ENCODE measurements at places on chromosomes 16 and 17.

GRCh38 chr16:89700649-89701424, 668 bp downstream of the SPATA2L start:
- peak; percentile 36 for DNase-seq

- no peak for DNase-seq
Measured at GRCh38 chr16:4673387-4674046, 19.8 kb upstream of the NUDT16L1 start.

DNA sequence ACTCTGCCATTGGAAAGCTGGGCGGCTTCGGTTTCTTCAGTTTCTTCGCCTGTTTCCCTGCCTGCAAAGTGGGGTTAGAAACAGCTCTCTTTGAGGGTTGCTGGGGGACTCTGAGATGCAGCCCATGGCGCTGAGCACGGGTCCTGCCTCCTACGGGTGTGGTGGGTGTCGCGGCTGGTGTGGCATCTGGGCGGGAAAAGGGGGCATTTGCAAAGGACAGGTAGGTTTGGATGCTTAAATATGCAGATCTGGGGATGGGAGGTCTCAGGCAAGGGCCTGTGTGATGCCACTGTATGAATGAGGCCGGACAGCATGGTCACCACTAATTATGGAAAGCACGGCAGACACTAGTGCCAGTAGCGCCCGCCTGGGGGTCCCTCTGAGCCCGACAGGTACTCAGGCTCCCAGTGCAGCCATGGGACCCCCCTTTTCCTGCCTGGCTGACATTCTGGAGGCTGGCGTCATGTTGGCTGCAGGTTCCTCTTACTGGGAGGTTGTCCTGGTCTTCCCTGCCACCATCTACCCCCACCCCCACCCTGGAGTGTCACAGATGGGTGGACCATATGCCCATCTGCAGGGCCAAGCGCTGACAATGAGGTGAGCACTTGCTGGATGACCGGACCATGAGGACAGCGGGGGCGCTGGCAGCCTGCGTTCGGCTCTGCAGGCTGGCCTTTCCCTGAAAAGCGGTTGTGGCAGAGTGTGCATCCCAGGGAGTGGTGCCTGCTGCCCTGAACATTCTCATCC, 237.7 kb downstream of the SEC14L1 start:
- DNase-seq, result no peak

GRCh38 chr17:42017866-42018200, 594 bp upstream of the DNAJC7 start:
- DNase-seq, result no peak

DNA sequence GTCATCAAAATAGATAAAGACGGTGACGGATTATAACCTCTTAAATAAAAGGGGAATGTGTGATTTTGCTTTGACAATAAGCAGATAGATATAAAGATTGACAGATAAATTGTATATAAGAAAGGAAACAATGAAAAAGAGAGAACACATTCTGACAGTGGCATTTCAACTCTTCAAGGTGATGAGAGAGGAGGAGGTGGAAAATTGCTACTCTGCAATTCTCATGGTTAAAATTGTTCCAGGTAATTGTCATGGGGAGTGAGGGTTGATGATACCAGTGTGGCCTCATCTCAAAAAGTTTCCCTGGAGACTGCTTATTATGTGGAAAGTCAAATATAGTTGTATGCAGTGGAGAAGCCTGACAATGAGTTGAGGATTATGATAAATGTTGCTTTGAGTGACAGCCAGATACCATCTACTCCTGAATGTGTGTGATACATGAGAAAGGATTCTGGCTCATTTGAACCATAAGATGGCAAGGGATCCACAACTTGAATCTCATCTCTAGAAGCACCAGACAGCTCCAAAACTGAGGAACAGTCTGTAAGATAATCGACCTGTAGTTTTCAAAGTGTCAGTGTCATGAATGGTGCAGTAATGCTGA, 1290.6 kb upstream of the CDH8 start:
- no peak for DNase-seq

GRCh38 chr17:31672161-31672819, 186.8 kb downstream of the COPRS start:
- no peak for DNase-seq

DNA sequence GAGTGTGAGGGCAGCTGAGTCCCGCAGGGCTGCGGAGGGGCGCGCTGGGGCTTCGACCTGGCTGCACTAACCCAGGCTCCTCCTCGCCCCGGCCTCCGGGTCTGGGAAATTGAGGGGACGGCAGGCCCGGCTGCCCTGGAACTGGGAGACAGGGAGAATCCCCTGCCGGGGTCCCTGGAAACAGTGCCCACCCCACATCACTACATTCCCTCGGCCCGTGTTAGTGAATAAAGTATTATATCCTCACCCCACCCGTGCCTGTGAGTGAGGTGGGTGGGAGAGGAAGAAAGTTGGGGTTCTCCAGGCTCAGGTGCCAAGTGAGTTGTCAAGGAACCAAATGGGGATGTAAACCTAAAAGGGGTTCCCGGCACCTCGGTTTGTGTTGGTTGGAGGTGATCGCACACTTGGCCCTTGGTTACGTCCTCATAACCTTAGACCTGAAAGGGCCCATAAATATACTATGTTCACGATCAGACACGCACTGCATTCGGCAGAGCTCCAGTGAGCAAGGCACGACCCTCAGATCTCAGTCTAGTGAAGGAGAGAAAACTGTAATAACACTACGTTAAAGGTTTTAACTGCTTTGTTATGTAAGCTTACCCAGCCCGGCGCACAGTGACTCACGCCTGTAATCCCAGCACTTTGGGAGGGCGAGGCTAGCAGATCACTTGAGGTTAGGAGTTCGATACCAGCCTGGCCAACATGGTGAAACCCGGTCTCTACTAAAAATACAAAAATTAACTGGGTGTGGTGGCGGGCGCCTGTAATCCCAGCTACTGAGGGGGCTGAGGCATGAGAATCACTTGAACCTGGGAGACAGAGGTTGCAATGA, 11.2 kb downstream of the ZNF771 start:
- no peak for DNase-seq

DNA sequence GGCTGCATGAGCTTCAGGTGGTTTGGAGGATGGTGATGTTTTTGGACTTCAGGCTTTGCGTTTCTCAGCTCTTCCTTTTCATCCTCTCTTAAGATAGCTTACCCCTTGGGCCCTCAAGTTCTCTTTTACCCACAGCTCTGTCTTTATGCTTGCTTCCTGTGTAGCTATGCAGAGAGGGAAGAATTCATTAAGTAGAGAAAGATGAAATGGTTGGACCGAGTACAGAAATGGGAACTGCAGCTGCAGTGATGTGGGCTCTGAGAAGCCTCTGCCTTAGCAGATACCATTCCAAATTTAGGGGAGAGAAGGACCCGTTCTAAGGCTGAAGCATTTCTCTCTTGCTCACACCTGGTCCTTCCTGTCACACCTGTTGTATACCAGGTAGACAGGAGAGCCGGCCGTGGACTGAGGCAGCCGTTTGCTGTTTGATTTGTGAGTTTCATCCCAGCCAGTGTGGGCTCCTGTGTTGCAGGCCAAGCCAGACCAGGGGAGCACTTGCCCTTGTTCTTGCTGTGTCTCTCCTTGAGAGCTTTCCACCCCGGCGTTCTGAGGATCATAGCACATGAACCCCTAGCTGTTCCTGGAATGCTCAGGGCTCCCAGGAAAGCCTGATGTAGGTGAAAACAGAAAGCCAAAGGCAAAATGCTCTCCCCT, 392.7 kb downstream of the CPPED1 start:
- DNase-seq, result no peak

- no peak for DNase-seq
Measured at GRCh38 chr17:79760197-79760906, 17.6 kb upstream of the CBX2 start.

- no peak for DNase-seq
Measured at GRCh38 chr17:79508291-79508716, 102.5 kb downstream of the RBFOX3 start.

- no peak for DNase-seq
Measured at GRCh38 chr16:74511961-74512360, 90.7 kb upstream of the CLEC18B start.

- DNase-seq, result no peak
Measured at GRCh38 chr17:7130621-7131422, 16.2 kb upstream of the ASGR2 start.

DNA sequence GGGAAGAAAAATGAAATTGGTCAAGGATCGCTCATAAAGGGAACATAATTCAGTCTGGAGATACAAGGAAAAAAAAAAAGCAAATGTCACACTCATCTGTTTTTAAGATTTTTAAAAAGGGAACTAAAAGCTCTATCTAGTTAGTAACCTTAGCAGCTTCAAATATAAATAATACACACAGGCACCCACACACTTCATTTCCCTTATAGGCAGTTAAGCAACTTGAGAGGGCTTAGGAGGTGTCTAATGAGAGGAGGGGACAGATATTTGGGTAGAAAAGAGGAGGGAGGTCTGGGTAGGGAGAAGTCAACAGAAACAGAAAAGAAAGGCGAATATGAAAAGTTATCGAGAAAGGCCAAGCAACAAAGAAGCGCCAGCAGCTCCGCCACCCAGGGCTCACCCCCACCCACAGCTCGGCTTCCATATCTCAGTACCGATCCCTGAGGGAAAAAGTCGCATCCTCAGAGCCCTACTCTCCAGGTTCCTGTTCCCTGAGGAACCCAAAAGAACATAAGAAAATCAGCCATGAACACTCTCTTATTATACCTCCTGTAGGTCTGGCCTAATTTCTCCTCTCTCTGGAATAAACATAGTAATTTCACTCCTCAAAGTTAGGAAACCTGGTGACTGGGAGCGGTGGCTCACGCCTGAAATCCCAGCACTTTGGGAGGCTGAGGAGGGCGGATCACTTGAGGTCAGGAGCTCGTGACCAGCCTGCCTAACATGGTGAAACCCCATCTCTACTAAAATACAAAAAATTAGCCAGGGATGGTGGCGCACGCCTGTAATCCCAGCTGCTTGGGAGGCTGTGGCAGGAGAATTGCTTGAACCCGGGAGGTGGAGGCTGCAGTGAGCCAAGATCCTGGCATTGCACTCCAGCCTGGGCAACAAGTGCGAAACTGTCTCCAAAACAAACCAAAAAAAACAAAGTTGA, 69.6 kb upstream of the RCVRN start:
- no peak for DNase-seq

DNA sequence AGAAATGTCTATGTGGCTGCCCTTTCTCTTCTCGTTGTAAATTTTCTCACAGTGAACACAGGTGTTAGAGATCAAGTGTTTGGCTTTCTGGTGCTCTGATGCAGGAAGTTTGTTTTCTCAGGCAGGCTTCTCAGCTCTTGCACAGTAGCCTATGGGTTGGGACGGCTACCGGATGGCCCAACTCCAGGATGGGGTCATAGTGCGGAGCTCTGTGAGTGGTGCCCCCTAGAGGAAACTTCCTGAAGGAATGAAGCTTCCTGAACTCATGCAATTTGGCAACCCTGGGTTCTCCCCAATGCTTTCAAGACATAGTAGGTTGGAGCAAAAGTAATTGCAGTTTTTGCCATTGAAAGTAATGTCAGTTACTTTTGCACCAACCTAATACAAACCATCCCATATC, 407.5 kb upstream of the HSBP1 start:
- no peak for DNase-seq

GRCh38 chr17:37844158-37844976, 79.8 kb upstream of the TBC1D3K start:
- no peak for DNase-seq

- DNase-seq, result no peak
Measured at GRCh38 chr17:19705771-19706770, 10.3 kb downstream of the SLC47A2 start.

DNA sequence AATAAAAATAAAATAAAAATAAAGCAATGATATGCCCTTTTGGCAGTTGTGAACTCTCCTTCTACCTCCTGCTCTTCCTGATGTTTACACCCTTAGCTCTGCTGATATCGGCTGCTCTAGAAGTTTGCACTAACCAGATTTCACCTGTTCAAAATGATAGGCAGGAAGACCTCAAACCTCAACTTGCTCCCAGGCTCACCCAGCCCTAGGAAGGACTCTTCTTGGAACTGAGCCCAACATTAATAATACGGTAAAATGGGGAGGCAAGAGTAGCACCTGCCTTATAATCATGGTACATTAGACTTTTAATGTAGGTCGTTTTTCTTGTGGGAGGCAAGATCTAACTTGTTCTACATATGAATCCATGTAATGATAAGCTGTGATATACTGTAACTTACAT, 61.2 kb upstream of the MED13 start:
- no peak for DNase-seq

DNA sequence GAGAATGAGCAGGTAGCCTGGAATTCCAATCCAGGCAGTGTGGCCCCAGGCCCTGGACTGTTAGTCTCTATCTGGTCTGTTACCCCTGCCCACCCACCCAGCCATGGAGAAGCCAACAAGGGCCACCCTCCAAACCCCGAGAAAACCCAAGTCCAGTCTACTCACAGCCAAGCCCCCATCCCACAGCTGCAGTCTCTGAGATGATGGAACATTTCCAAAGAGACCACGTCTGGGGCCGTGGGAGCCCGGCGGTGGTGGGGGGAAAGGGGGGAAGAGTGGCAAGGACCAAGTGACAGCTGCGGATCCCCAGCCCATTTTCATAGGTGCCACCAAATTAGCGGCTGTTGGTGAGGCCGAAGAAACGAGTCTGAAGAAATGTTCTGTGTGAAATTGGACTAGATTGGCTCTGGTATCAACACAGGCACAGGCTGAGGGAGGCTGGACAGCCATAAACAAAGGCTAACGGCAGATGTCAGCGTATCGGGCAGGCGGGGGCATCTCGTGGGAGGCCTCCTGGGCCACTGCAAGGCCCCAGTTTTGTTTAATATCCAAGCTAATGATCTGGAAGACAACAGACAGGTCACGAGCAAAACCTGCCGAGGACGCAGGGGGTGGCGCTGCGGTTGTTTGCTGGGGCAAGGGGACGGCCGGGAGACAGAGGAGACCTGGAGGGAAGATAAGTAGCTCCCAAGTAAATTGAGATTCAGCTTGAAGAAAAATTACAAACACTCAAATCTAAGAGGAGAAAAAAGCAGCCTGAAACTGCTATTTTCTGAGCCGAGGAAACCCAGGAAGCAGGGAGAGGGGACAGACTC, 53.4 kb downstream of the RBFOX3 start:
- DNase-seq, result no peak

- no peak for DNase-seq
Measured at GRCh38 chr17:83046448-83047181, 32.8 kb upstream of the METRNL start.

DNA sequence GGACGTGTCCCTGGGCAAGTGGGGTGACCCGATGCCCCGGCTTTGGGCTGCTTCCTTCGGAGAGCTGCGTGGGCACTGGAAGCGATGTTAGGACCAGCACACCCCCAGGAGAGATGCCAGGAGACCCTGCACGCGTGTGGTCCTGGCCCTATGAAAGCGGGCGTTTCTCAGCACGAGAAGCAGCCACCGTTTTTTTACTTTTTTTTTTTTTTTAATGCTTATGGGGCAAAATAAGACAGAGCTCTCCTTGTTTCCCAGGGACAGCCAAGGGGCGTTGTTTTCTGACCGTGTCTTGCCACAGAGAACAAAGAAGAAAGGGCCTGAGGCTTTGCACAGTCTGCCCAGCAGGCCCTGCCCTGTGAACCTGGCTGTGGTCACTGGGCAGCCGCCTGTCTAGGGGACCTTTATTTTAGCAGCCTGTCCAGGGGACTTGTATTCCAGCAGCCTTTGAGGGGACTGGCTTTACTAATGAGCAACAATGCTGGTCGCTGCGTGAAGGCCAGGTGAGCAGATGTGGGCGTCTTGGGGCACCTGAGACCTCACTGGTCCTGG, 996 bp downstream of the SLC25A10 start:
- DNase-seq, result no peak

GRCh38 chr17:63120406-63120805, 154.4 kb downstream of the TANC2 start:
- no peak for DNase-seq
